ENCODE measurements at places on chromosomes 4 and X. TPM values are rescaled to one million over a fixed set of nuclear protein-coding genes. Genes with fewer than 3 reads are reported as not detected.
A peak's percentile ranks its signal among the peaks of the same experiment; 100 is the strongest.

NAT8L gene
- 0.60 TPM for total RNA-seq

XG gene
- total RNA-seq, result not detected

ANK2 gene
- total RNA-seq, result 1.9 TPM

SPANXD gene
- total RNA-seq, result not detected

PITX2 gene
- not detected for total RNA-seq

- no peak overlapping the region for H3K4me3 ChIP-seq
- no peaks in the 10 kb centered on the region for H3K27me3 ChIP-seq
- H3K36me3 ChIP-seq, result peaks cover 6% of the 10 kb centered on the region
- H3K4me1 ChIP-seq, result peaks cover 30% of the 10 kb centered on the region
- DNase-seq, result no peak
Observed at GRCh38 chrX:132044953-132045352, 21.9 kb downstream of the STK26 start.

GRCh38 chr4:151153585-151153984, 54.2 kb downstream of the RPS3A start:
- H3K36me3 ChIP-seq, result no peaks in the 10 kb centered on the region
- no peak overlapping the region for H3K27ac ChIP-seq
- no peaks in the 10 kb centered on the region for H3K4me1 ChIP-seq

DNA sequence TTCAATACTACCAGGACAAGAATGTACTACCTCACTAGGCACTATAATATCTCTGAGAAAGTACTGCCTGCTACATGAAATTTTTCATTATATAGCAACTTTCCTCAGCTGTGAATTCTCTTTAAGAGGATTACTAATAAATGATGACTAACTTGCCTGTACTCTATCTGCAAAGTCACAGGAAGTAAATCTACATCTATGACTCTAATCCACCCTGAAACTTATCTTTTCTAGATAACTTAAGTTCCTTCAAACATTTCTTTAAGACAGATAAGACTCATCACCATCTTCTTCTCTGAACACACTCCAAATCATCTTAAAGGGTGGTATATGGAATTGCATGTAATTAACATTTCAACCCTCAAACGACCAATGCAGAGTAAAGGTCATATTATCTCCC, 28.8 kb downstream of the RPS6KA3 start:
- no peaks in the 10 kb centered on the region for H3K27me3 ChIP-seq
- no peak for DNase-seq
- H3K36me3 ChIP-seq, result peaks cover 58% of the 10 kb centered on the region
- H3K4me1 ChIP-seq, result peaks cover 18% of the 10 kb centered on the region

GRCh38 chr4:76090241-76090691, 15.8 kb downstream of the ART3 start:
- H3K27me3 ChIP-seq, result peaks cover 9% of the 10 kb centered on the region
- peaks cover 3% of the 10 kb centered on the region for H3K4me1 ChIP-seq
- H3K36me3 ChIP-seq, result no peaks in the 10 kb centered on the region
- H3K4me3 ChIP-seq, result no peak overlapping the region

- peak overlapping the region; percentile 81 for H3K4me3 ChIP-seq
- H3K36me3 ChIP-seq, result peaks cover 17% of the 10 kb centered on the region
- DNase-seq, result peak; percentile 49
- H3K27ac ChIP-seq, result peak overlapping the region; percentile 72
Observed at GRCh38 chrX:154372612-154373022, 1.8 kb downstream of the FLNA start.

- H3K27ac ChIP-seq, result no peak overlapping the region
- H3K27me3 ChIP-seq, result peaks cover 14% of the 10 kb centered on the region
- H3K4me1 ChIP-seq, result peaks cover 2% of the 10 kb centered on the region
- H3K4me3 ChIP-seq, result no peak overlapping the region
- DNase-seq, result no peak
Observed at GRCh38 chr4:151631349-151631748, 129.5 kb downstream of the GATB start.

GRCh38 chrX:68833855-68834331, 5.1 kb downstream of the EFNB1 start:
- H3K4me3 ChIP-seq, result no peak overlapping the region
- H3K27me3 ChIP-seq, result no peaks in the 10 kb centered on the region
- peaks cover 10% of the 10 kb centered on the region for H3K4me1 ChIP-seq

DNA sequence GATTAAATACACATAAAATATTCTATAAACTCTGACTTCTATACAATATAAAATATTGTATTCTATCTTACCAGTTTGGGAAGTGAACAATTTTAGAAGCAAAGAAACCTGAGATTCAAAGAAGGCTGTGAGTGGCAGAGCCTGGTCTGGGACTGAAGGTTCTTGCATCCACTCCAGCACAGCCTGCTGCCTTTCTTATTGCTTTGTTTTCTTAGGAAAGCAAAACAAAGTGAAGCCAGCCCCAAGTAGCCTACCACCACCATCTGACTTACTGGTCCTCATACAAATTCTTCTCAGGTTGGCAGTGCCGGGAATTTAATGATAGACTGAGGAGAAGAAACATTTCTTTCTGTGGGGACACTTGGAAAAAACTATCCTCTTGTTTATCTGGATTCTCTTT, 129.7 kb upstream of the SMAD1 start:
- peaks cover 21% of the 10 kb centered on the region for H3K27me3 ChIP-seq
- peaks cover 2% of the 10 kb centered on the region for H3K4me1 ChIP-seq
- H3K4me3 ChIP-seq, result no peak overlapping the region
- H3K36me3 ChIP-seq, result no peaks in the 10 kb centered on the region

Data from activated naive CD8-positive, alpha-beta T cell treated with anti-CD3 and anti-CD28 coated beads for 36 hours (primary cell).